ENCODE measurements at places on chromosomes 1 and 21.

DNA sequence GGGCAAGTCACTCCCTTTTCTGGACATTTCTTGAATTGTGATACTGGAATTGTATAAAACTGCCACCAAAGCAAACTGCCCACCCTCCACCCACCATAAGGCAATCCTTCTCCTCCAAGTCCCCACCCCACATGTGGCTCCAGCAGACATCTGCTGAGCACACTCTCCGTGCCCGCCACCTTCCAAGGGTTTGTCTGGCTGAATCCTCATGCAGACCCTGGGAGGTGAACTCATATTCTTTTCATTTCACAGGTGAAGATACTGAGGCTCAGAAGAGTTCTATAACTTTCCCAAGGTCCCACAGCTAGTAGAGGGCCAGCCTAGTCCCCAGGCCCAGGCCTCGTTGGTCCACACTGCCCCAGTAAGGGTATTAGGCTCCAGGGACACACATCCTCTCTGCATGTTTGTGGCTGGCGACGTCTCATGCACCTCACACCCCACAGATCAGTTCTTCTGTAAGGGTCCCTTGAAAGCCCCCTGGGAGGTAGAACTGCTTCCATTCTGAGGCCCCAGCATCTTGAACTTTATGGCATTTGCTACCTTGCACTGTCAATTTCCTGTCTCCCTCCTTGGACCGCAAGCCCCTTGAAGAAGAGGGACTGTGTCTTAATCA is 14.1 kb downstream of the CNTN2 start:
- no peak for DNase-seq

DNA sequence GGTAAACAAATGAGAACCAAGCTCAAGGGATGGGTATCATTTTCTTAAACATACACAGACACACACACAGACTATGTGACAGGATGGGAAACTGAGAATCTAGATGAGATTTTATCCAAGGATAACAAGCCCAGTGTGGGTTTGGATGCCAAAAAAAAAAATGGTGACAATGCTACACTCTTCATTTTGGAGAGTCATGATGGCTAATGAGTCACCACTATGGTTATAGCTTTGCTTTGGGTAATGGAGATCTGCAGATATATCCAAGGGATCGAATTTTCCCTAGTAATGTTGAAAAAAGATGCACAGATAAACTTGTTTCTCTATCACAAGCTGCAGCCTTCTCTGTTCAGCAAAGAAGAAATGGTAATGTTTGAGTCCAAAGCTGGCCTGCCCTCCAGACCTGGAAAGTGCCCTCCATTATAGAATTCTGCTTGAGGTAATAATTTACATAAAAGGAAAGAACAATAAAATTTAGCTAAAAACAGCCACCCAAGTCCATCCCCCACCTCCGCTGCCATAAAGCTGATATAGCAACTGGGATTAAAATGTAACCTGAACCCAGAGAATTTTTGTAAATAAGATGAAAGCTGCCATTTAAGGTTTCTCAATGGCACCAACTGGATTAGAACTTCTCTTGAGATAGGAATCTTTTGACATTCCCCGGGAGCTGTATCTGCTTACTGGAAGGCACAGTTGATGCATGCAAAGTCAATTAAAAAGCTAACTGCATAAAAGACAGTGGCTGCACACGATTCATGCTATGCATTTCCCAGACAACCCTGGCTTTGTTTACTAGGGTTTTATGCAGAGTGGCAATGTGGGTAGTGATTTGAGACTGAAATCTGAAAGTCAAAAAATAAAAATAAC is 395.2 kb upstream of the LYPLAL1 start:
- DNase-seq = no peak

- no peak for DNase-seq
These were observed 197.3 kb upstream of the SGIP1 start for GRCh38 chr1:66336641-66336990.

GRCh38 chr1:172870901-172871606 is 179.7 kb downstream of the TNFSF18 start:
- no peak for DNase-seq

DNA sequence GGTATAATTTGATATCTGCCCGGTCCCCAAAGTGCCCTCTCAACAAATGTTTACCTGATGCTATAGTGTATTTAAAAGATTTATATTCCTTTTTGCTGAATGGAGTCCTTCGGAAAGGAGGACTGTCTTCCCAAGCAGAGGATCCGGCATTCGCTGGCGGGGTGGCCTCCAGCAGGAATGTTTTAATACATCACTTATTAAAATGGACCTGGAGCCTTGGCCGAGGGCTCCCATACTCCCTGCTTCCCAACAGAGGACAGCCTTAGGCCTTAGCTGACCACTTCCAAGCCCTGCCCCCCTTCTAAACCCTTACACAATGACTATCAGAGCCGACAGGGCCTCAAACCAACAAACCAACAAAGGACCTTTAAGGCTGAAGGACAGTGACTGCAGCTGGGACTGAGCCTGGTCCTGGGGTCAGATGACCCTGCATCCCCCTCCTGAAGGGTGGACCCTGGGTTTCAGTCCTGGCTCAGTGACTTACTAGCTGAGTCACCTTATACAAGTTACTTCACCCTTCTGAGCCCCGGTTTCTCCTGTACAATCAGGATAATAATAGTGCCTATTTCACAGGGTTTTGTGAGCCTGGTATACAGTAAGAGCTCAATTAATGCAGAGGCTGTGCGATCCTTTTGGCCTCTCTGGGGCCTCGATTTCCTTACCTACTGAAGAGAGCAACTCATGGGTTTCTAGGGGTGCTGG is 5.6 kb downstream of the CAMK2N1 start:
- no peak for DNase-seq

GRCh38 chr1:89799495-89799894 is 21.3 kb upstream of the LRRC8D start:
- no peak for DNase-seq

- DNase-seq = no peak
These were observed 90.6 kb upstream of the USP24 start for GRCh38 chr1:55305735-55306134.

DNA sequence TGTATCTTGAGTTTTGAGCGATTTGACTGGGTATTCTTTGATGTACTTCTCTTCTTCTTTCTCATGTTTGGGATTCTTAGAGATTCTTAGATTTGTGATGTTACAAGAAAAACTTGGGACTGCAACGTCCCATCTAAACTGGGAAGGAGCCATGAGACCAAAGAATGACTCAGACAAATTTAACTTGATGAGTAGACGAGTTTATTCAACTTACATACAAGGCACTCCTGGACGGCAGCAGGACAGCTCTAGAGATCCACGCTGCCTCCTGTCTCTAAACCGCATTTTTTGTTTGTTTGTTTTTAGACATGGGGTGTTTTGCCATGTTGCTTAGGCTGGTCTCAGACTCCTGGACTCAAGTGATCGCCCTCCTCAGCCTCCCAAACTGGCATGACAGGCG is 137.1 kb downstream of the PIK3R3 start:
- no peak for DNase-seq

DNA sequence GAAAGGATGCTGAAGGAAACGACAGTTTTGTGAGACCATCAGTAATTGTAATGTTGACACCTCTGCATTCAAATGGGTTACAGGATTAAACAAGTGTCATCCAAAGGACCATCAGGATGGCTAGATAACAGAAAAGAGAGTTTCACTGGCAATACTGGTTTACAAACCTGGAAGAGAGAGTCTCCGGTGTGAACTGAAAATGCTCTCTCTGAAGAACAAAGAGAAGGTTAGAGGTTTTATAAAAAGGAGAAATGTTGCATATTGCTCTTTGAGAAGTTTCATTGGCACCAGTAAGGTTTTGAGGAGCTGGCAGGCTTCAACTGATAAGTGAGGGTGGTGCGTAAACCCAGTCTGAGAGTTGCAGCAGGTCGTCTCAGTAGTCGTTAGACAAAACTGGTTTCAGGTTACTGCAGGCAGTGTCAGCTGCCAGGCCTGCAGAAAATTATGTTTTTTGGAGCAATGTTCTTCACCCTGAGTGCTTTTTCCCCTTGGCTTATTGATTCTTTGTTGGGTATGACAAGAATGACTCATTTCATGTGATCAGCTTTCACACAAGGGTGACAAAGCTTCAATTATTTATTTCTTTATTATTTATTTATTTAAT is 42.2 kb downstream of the KCNK1 start:
- DNase-seq = no peak

- DNase-seq = no peak
These were observed 203.1 kb downstream of the DENND1B start for GRCh38 chr1:197572169-197572568.

DNA sequence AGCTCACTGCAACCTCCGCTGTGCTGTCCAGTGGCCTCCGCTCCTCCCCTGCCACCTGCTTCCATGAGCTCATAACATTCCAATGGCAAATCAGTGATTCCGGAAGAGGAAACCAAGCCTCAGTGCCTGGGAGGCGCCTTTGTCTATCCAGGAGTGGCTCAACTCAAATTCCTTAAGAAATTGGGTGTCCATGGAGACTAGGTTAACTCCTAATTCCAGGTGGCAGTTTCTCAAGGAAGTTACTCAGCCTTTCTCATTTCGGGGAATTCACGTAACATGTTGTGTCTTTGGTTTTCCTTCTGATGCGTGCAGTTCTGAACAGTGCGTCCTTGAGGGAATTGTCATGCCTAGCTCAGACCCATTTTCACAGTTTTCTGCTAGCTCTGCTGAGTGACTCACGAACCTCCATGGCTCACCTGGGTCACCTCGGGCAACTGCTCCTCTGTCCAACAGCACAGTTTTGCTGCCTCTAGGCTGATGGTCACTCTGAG is 89.9 kb upstream of the DSCAM start:
- no peak for DNase-seq

All from activated T-cell treated with anti-CD3 and anti-CD28 coated beads, Interleukin-2, amount 50 U/mL, for 48 hours (primary cell).